Stimulated activated CD8-positive, alpha-beta memory T cell treated with anti-CD3 and anti-CD28 coated beads, Interleukin-15, amount 100 ng/mL, for 24 hours (primary cell): ENCODE measurements at places on chromosomes 12 and 14.
A peak's percentile ranks its signal among the peaks of the same experiment; 100 is the strongest.

GRCh38 chr14:22900081-22900799 is 17.2 kb downstream of the REM2 start:
- no peak for DNase-seq

- no peak for DNase-seq
Observed at GRCh38 chr14:35895256-35895655, 69.1 kb downstream of the BRMS1L start.

DNA sequence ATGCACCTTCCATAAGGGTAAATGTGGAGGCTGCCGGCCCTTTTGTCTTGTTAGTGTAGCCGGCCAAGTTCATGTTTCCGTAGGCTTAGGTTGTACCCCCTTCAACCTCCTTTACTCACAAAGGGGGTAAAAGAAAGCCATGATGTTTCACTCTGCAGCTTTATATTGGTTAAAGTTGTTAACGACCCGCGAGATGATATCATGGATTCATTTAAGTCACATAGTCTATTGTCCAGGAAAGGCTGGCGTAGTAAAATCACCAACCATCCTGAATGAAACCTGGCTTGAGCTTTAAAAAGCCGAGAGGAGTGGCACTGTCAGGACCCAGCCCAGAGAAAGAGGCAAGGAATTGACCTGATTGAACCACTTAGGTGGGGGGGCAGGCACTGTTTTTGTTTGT is 1.3 kb downstream of the UNG start:
- DNase-seq: no peak

DNA sequence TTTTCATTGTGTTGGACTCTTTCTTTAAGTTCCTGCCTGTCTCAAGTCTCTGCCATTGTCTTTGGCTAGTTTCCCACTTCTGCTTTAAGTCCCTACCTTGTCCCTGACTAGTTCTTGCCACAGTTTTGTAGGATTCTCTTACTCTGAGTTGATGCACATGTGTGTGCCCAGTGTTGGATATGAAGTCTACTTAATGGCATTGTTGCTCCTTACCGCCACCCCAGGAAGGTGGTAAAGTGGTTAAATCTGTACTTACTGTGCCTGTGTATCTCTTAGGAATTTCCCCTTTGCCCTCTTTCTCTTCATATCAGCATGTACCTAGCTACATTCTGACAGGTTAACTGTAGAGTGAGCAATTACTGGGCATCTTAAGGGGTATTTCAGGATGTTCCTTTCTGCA is 227.1 kb downstream of the NUBPL start:
- DNase-seq: no peak

- peak; percentile 21 for DNase-seq
Observed at GRCh38 chr14:104865081-104865630, at the start of gene CEP170B. Gene CEP170B (plus strand): TSS chr14:104865268. CDS start chr14:104868451, 3,183 bp downstream.

DNA sequence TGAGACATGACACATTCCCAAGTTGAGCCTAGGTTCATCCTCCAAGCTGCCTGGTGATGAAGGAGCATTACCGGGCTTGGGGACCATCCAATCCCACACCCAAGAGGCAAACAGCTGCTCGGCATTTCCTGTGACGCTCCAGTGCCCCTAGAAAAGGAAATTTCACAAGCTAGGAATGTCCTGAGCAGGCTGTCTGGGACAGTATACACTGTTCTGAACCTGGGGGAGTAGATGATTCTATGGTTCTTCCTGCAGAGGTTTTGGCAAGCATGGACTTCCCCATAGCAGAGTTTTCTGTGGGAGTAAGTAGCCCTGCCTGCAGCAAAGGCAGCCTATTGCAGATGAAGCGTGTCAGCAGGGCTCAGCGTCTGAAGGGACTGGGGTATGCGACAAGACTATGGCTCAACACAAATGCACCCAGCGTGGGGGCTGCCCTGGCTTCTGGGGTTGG is 47.4 kb upstream of the SRSF5 start:
- no peak for DNase-seq

GRCh38 chr12:32115404-32116104 is 8.9 kb downstream of the BICD1 start:
- DNase-seq: no peak

- no peak for DNase-seq
Observed at GRCh38 chr12:105570944-105571343, 240.5 kb downstream of the C12orf75 start.

- no peak for DNase-seq
Observed at GRCh38 chr12:91370086-91370868, 187.7 kb upstream of the DCN start.

GRCh38 chr12:131909752-131910219 is 15.4 kb downstream of the ULK1 start:
- DNase-seq: no peak

DNA sequence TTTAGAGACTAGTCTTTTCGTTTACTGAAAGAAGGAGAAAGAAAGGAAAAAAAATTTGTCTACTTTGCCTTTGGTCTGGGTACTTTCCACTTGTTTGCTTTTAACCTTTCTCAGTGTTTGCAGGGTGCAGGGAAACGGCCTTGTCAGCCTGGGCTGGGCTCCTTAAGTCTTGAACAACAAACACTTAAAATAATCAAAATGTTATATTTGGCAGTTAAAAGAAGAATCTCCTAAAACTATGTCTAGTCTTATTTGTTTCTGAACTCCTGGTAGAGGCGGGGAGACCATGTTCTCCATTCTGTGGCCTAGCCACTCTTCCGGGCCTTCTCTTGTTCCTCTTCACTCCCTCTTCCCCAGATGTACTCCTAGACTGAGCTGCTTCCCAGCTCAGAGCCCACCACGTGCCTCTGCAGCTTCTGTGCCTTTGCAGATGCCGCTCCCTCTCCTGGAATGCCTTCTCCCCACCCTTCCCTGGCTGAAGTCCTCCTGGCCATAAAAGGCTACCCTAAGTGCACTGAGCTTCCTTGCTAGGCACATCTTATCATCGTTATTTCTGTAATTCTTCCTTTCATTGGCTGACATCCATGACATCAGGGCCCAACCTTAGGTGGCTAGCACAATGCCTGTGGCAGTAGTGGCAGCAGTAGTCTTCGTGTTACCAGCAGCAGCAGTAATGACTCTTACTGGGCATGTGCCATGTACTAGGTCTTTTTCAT is 432.9 kb downstream of the ZFP36L1 start:
- no peak for DNase-seq

- DNase-seq: no peak
Observed at GRCh38 chr14:101506926-101507835, 54.1 kb upstream of the DIO3 start.

- no peak for DNase-seq
Observed at GRCh38 chr12:127600211-127600610, 666.8 kb upstream of the TMEM132C start.

- no peak for DNase-seq
Observed at GRCh38 chr14:105267820-105268548, 19.7 kb downstream of the BTBD6 start.

DNA sequence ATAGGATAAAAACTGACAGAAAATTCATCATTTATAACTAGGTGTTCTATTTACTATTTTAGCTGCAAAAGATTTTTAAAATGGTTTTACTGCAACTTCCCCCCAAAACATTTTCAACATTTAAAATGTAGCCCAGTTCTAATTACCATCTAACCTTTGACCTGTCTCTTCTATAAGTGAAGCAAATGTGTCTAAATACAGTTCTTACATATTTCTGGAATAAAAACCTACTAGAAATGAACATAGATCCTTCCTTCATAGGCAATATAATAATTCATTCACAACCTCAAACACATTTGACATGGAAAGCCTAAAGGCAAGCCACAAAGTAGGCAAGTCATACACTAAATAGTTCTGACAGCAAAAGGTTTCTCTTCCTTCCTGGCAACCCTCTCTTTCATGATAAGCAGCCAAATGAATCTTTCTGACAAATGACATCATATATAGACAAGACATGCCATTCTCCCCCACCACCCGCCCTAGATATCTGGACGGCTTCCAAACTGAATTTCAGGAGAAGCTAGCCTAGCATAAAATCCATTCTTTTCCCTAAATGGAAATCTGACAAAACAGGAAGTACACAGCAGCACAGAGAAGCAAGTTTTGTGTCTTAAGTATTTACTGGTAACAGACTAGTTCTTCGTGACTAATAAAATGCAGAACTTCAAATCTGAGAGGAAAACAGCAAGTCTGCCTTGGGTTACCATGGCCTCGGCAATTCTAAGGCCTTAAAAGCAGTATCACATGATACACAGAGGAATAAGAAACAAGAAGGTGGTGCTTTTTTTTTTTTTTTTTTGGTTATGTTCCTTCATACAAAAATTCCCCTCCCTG is 17.2 kb upstream of the ARID4A start:
- no peak for DNase-seq

GRCh38 chr12:109679501-109680263 is 33.9 kb upstream of the FAM222A start:
- DNase-seq: no peak

DNA sequence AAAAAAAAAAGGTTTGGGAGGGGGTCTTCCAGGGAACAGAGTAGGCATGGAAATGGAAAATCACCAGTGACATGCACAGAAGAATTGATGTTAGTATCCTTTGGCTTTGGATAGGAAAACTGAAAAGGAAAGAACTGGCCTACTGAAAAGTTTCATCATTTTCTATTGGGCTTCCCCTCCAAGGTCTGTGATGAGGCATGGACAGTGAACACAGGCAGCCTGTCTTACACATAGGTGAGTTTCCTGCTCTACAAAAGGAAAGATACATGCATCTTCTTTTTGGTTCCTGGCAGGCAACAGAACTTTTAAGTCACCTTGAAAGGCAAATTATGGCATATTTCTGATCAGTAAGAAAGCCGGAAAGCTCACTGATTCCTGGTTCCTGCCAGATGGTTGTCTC is 5.8 kb downstream of the BMAL2 start:
- DNase-seq: no peak

GRCh38 chr14:82251494-82251893 is 717.8 kb upstream of the SEL1L start:
- no peak for DNase-seq

DNA sequence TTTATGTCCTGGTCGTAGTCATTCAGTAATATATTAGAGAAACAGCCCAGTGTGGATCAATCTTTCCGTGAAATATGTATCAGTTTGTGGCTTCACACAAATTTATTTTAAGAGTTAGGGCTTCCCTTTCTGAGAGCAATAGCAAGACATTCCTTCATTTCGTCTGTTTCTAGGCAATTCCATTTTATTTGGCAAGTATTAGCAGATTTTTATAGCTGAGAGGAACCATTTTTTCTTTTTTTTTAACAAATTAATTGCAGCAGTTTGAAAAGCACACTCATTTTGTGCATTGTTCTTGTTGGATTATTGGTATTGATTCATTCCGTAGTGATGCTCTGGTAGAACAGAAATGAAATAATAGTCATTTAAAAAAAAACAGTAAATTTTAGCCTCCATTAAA is 132.9 kb downstream of the SRGAP1 start:
- no peak for DNase-seq

GRCh38 chr12:12396694-12397093 is 39.8 kb downstream of the BORCS5 start:
- no peak for DNase-seq

DNA sequence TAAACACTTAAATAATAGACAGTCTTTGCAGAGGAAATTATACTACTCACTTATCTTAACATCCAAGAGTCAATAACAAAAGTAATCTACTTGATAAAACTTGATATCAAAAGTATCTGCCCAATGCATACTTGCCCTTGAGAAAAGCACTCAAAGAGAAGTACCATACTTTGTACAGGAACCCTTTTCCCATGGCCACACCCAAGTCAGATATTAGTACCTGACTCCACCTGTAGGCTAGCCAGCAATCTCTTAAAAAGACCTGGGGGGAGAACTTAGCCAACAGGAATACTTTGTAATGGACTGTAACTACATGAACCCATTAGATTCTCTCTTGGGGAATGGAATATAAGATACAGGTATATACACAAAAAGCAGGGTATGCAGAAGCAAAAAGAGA is 99.6 kb upstream of the HECTD1 start:
- DNase-seq: no peak

GRCh38 chr12:89827592-89827991 is 119.0 kb upstream of the ATP2B1 start:
- DNase-seq: no peak

DNA sequence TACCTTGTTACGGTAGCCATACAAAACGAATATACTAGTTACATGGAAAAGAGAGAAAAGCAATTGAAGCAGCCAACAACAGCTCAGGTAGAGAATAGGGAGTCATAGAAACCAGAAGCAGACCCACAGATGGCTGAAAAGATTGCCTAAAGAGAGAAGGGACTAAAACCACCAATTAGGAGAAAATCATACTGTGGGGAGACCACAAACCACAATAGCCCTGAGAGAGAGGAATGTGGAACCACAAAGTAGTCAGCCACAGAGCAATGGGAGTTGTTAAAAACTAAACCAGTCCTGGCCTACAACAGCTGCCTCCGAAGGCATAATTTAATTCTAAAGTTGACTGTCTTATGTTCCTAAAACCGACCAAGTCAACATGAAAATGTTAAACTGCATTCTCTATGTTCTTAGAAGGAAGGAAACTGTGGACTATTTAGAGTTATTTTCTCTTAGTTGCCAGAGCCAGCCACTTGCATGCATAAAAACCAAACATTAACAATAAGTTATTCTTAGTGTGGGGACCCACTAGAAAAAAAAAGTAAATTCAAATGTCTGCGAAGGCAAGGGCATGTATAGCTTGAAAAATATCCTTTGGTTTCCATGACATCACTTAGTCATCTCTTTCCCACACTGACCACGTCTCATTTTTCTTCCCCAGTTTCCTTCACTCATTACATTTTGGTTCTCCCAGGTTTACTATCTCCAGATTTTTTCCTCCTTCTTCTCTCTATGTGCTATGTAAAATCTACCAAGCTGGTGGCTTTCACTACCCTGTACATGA is 398.1 kb downstream of the NOVA1 start:
- no peak for DNase-seq

GRCh38 chr14:79709573-79709972 is 501.7 kb downstream of the DIO2 start:
- DNase-seq: no peak

- DNase-seq: no peak
Observed at GRCh38 chr14:69493038-69493437, 8.5 kb downstream of the PLEKHD1 start.

GRCh38 chr12:9090220-9090619 is 25.5 kb downstream of the A2M start:
- no peak for DNase-seq

GRCh38 chr12:131415781-131416180 is 295.1 kb upstream of the SFSWAP start:
- DNase-seq: no peak

DNA sequence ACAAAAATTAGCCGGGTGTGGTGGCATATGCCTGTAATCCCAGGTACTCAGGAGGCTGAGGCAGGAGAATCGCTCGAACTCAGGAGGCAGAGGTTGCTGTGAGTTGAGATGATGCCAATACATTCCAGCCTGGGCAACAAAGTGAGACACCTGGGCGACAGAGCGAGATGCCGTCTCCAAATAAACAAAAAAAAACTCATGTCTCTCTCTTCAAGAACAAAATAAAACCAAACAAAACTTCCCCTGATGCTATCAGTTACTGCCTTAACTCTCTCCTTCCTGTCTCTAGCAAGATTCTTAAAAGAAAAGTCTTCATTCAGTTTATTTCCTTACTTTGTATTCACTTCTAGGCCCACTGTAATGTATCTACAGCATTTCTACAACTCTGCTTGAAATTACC is 20.8 kb downstream of the KLHL28 start:
- DNase-seq: no peak
